ENCODE measurements at places on chromosomes 4 and X.

GRCh38 chr4:107592519-107592918 is 127.5 kb downstream of the PAPSS1 start:
- no peak for DNase-seq

- no peak for DNase-seq
Observed at GRCh38 chrX:106742805-106743204, 16.3 kb downstream of the RNF128 start.

- no peak for DNase-seq
Observed at GRCh38 chr4:123743848-123744247, 347.3 kb downstream of the SPRY1 start.

DNA sequence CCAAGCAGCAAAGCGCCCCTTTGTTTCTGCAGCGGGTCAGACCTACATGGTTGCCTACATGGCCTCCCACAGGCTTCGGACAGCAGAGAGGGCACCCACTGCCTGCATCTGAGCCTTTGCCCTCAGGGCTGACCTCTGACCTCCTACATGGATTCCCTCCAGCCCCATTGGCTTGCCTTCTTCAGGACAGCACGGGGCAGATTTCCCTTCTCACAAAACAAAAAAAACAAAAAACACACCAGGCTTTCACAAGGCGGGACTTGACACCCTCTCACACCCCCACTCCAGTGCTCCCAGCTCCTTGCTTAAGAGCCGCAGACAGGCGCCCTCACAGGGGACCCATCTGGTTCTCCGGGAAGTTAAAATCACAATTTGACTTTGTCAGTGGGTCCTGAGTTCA is 32.9 kb downstream of the ZFYVE28 start:
- peak; percentile 86 for DNase-seq

DNA sequence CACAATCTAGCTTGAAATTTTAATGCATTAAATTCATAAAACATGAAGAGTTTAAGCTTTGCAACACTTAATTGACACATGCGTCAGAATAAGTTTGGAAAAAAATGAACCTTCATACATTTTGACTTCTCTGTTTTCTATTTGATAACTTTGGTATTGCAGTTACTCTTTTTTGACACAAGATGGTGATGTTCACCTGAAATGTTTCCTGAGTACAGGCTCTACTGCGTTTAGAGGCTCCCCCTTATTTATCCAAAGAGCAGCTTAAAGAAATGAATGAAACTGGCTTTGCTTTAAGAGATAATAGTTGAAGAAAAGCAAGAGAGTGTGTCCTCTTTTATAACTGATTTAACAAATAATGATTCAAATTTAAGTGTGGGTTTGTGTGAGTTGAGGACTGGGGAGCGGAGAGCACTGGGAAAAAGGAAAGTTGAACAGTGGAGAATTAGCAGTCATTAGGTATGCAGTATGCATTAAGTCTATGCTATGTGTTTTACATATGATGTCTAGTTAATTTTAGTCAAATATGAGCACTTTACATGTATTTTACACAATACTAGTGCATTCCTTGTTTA is 180.6 kb upstream of the NUDT6 start:
- DNase-seq = no peak

GRCh38 chr4:168817370-168817769 is 192.7 kb downstream of the CBR4 start:
- DNase-seq = no peak

DNA sequence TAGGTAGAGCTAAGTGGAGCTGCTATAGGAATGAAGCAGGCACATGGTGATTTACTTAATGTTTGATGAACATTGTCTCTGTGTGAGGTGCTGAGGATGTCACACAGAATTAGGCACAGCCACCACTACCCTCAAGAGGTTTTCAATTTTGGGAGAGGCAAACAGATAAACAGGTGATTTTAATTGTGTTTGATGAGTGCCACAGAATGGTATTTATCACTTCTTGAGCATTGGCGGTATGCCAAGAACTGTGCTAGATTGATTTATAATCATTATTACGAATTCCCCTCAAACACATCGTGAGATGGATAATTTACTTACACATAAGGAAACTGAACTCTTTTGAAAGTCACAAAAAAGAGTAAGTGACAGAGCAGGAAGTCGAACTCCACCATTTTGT is 74.8 kb downstream of the FREM3 start:
- DNase-seq = no peak

DNA sequence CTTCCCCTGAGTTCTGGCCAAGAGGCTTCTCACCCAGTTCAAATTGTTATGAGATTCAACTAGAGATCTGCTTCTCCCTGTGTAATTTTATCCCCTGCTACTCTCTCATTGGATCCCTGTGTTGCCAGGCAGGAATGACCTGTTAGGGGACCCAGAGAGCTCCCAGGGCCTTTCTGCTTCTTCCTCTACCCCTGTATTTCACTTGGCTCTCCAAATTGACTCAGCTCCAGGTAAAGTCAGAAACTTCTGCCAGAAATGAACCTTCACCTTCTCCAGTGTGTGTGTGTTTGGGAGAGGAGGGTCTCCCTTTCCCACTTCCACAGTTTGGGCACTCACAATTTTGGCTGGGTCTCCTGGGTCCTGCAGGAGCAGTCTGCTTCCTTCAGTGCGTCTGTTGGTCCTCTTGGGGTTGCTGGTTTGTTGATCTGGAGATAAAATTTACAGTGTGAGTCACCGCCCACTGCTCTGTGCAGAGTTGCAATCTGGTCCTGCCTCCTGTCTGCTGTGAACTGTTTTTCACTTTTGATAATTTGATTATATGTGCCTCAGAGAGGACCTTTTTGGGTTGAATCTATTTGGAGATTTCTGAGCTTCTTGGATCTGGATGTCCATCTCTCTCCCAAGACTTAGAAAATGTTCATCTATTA is 112.4 kb upstream of the EDA2R start:
- DNase-seq = no peak

DNA sequence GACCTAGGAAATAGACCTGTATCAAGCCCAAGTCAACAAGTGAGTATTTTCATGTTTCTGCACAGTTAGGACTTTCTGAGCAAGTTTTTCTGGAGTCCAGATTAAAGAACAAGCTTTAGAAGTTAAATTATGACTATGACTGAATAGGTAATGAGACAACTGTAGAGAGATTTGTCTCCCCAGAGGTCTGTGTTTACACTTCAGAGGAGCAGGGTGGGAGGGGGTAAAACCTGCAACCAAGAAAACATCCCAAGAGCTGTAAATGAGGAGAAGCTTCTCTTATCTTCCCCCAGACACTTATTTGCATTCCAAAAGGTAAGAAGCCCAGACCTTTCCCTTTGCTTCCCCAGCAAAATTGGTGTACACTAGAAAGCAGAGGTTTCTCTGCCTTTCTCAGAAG is 22.1 kb upstream of the CEP135 start:
- DNase-seq = no peak

DNA sequence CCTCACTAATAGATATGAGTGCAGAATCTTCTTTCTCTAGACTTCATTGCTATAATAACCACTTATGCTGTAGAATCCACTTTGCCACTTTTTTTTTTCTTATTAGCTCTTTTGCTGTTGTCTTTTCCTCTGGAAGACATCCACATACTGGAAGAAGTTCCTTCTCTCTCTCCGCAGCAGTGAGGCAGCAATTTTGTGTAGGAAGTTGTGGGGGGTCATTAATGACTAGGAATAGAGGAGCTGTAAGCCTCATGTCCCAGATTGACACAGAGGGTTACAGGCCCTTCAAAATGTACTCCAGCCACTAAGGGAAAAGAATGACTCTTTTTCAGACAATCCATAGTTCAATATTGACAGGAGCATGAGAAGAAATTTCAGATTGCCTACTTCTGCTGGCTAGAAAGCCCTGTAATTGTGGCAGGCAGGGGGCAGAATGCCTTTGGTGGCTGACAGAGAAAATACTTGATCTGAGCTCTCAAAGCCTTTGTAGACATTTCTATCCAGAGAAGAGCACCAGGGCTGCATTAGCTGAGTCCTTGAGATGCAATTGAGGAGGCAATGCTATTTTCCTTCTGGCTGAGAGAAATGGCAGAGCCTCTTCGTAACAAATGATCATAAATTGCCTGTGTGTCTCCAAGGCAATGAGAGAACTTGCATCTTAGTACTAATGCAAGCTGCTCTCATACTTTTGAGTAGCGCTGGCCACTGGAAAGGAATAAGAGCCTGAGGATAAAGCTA is 856.2 kb downstream of the STIM2 start:
- no peak for DNase-seq

- DNase-seq = no peak
Observed at GRCh38 chr4:8000721-8001491, 61.2 kb upstream of the AFAP1 start.

DNA sequence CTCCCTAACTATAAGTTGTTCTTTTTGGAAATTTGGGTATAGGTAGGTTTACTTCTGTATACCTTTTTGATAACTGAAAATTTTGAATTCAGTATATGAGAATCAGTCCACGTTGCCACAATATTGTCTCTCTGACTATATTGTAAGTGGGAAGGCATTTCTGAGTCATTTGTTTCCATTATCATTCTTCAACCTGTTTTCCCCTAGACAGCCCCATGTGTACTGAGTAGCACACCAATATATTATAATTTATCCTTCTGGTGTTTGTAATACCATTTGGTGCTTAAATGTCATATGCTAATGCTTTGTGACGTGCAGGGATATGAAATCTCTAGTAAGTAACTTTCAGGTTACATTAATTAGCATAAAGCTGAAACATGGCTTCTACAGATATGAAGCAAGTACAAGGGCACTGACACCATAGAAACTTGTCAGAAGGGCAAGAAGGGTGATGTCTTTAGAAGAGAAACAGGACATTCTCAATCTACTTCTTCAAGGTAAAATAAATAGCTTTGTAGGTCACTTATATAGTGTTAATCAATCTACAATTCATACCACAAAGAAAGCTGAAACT is 27.7 kb downstream of the PAK3 start:
- no peak for DNase-seq

DNA sequence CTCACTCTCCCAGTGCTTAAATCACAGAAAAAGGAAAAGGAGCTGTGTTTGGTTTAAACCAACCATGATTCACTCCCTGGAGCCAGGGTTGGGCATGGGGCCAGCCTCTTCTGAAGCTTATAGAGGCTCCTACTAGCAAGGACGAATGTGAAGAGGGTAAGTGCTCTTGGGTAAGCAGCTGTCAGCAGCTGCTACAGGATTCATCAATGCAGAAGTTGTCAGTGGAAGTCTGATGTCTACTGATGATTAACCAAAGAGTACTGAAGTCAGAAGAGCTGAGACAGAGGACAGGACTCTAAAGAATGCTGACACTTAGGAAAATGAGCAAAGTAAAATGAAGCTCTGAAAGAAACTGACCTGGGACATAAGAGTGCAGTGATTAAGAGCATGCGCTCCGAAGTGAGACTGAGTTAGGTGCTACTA is 32.7 kb upstream of the JADE1 start:
- no peak for DNase-seq

GRCh38 chrX:122572461-122572860 is 611.6 kb upstream of the GRIA3 start:
- no peak for DNase-seq

GRCh38 chr4:73704314-73705055 is 35.9 kb upstream of the CXCL8 start:
- DNase-seq = no peak

GRCh38 chr4:48669086-48669485 is 111.0 kb downstream of the FRYL start:
- DNase-seq = no peak

DNA sequence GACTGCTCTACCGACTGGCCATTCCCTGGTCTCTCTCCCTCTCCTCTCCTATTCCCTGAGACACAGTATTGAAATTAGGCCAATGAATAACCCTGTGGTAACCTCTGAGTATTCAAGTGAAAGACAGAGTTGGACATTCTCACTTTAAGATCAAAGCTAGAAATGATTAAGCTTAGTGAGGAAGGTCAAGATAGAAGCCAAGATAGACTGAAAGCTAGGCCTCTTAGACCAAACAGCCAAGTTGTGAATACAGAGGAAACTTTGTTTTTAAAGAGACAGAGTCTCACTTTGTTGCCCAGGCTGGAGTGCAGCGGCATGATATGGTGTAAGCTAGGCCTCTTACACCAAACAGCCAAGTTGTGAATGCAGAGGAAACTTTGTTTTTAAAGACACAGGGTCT is 64.6 kb downstream of the KDM6A start:
- DNase-seq = no peak

- DNase-seq = no peak
Observed at GRCh38 chr4:140343303-140343702, 30.1 kb upstream of the SCOC start.

GRCh38 chr4:111678908-111679307 is 466.3 kb upstream of the FAM241A start:
- no peak for DNase-seq

DNA sequence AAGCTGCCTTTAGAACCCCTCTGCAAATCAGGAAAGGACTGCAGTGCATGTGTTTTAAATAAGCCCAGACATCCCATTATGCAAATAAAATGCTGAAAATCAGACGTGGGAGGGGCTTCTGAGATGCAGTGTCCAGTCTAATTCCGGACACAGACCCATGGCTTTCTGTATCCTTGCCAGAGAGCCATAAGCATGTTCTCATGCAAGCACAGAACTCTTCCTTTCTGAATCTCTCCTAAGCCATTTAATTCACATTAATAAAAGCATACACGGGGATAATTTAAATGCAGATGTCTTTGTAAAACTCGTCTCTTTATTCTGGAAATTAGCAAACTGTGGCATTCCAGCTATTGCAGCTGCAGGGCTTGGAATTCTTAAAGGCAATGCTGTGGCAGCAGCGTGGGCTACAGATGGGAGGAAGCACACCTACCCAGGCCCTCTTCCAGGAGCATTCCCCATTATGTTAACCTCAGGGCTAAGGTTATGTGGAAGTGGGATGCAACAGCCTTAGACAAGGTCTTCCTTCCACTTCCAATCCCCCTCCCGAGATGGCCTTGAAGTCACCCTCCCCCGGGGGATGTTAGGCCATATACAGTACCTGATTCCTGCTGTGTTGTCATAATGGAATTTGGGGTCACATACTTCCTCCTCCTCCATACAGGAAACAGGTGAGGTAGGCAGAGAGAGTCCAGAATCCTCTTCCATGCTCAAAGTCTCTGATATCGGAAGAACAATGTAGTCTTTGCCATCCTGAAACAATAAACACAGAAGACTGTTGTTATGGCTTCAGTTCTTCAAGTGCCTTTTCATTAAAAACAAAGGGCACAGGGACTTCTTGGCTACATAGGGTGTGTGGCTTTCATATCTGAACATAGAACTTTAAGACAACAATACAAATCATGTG is 38.1 kb downstream of the KDR start:
- no peak for DNase-seq

DNA sequence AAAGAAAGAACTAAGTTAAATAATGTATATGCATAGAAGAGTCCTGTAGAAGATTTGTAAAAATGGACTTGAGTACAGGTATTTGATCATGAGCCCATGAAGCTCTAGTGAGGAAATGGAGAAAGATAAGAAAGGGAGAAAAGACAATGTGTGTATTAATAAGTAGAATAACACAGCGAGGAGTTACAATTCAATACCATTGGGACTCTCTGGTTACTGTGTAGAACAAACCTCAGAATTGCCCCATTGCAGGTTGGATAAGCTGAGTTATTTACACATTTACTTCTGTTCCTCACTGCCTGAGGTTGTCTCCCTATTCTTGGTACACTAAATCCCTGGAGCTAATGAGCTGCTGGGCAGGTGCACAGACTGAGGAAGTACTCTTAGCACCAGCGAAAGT is 33.3 kb downstream of the BANK1 start:
- DNase-seq = no peak

- DNase-seq = no peak
Observed at GRCh38 chr4:70808151-70808550, 31.5 kb downstream of the GRSF1 start.

Measured in ecto neural progenitor cell (in vitro differentiated cells).